Smooth muscle cell of trachea (primary cell): ENCODE measurements at places on chromosomes 5 and 9. TPM values are rescaled to one million over a fixed set of nuclear protein-coding genes. Genes with fewer than 3 reads are reported as not detected.

BTNL3 gene
- total RNA-seq, result not detected in 2 replicates

PHF24 gene
- total RNA-seq, result under 0.01 TPM in 1 of 2 replicates, not detected in the other

PCDHA3 gene
- total RNA-seq, result 0.15 and 0.17 TPM in 2 replicates

FOCAD gene
- 76.9 and 121 TPM in 2 replicates for total RNA-seq
